ENCODE measurements at places on chromosomes 2 and 18.

DNA sequence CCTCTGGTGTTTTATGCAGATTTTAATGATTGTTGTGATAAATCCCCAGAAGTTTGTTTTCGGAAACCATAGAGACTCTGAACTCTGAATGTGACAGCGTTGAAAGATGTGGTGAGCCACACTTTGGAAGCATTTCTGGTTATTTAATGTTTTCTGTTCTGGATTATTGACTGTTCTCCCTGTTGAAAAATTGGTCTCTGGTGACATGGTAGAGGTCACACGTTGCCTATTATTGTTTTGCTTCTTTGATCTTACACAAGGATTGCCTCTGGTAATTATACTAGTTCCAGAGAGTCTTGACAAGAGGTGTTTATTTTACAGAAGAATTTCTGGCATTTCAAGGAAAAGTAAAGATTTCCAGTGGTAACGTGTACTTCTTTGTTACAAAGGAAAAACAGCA, 127.1 kb downstream of the GREB1L start:
- DNase-seq, result no peak

- DNase-seq, result no peak
Observed at GRCh38 chr2:88136817-88137216, 9.0 kb upstream of the FABP1 start.

GRCh38 chr2:231642631-231643494, 50.2 kb downstream of the TEX44 start:
- DNase-seq, result no peak

GRCh38 chr18:35998967-35999366, 26.5 kb downstream of the RMP24 start:
- no peak for DNase-seq

- DNase-seq, result peak; percentile 80
Observed at GRCh38 chr18:22344908-22345670, 72.6 kb downstream of the CTAGE1 start.

DNA sequence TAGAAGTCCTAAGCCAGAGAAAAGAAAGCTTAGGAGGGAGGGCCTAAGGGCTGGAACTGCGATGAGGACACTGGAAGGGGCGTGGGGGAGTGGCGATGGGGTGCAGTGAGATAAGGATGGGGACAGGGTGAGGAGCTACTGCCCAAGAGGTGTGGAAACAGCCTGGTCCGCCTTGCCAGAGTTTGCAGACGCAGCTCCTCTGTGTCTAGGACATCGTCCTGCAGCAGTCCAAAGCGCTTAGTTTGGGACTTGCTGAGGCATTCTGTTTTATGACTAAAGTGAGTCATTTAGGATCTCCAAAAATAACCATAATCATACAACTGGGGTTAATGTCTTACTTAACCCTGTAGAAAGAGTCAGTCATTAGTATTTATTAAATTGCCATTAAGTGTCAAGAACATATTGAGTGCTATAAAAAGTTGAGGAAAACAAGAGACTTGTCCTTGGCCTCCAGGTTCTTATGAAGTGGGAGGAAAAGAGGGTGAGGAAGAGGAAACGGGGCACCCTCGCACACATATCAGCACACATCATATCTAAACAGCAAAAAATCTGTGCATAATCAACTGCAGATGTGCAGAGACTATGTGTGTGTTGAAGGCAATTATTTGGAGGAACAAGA, 74.8 kb downstream of the CDK15 start:
- no peak for DNase-seq

GRCh38 chr18:45793264-45793965, 32.1 kb upstream of the SIGLEC15 start:
- no peak for DNase-seq

- DNase-seq, result no peak
Observed at GRCh38 chr2:58928391-58928790, 687.3 kb upstream of the FANCL start.

- no peak for DNase-seq
Observed at GRCh38 chr2:99473518-99474083, 16.2 kb downstream of the REV1 start.

DNA sequence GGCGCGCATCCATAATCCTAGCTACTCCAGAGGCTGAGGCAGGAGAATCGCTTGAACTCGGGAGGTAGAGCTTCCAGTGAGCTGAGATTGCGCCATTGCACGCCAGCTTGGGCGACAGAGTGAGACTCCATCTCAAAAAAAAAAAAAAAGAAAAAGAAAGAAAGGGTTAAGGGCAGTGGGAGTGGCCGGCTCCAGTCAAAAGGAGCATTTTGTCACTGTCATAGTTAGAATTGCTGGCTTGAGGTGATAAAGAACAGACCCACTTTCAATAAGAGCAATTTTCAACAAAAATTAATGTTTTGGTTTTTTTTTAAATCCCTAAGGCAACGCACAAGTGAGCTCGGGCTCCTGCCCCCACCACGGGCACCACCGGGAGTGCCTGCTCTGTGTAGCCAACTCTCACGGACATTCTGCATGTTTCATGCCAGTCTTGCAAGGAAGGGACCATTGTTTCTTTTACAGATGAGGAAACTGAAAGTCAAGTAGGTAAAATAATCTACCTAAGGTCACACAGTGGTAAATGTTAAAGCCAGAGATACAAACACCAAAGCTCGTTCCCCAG, 8.5 kb downstream of the CIB4 start:
- no peak for DNase-seq

DNA sequence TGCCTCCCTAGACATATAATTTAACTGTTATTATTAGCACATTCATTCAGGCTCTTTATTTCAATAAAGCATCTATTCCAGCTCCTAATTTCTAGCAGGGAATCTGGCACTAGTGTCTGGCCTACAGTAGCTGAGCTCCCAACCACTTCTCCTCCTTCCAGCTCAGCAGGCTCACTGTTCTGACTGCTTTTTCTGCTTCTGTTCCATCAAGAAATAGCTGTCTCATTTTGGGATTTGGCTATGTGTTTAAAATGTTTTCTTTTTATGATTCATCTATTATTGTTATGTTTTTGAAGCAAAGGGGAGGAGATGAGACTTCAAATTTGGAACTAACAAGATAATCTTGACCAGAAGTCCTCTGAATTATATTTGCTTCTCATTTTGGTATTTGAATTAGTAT, 172.7 kb upstream of the SMAD7 start:
- DNase-seq, result no peak

DNA sequence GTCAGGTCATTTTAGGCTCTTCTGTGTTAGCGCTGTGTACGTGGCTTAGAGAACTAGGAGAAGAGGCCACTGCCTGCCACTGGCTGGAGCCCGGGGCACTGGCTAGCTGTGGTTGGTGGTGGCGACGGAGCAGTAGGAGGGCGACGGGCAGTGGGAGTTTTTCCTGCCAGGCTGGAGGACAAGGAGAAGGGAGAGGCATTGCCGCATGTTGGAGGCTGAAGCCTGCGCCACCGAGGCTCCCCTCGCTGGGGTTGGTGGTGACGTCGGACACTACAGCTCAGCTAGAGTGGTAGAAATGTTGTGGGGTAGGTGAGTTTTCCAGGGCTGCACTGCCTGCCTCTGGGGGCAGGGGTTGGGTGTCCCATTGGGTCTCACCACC, 41.7 kb upstream of the IMP4 start:
- no peak for DNase-seq

DNA sequence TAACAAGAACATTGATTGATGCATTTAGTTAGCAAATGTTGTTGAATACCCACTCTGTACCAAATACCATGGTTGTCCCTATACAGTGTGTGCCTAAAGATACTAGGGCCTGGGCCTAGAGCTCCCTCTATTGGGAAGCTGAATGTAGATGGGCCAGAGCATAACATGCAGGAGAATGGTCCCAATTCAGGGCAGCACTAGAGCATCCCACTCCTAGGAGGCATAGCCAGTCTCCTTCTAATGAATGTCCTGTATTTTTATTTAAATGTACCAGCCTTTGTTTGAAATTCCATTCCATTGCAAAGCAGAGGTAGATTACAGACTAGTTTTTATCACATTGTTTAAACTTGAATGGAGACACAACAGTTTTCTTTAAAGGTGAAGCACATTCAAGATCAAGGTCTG, 90.6 kb downstream of the FEZ2 start:
- no peak for DNase-seq

DNA sequence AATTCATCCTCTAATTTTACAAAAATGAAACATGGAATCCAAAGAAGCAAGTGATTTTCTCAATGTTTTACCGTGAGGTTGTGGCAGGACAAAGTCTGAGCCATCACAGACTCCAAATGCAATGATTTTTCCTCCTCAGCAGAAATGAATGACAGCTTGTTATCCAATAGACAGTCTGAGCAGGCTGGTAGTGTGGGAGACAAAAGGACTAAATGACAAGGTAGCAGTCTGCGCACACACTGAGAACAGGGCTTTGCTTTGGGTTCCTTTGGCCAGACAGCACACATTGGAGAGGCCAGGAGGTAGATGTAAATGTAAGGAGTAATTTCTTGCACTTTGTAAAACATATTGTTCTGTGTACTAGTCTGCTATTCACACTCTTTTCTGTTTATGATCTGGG, 50.3 kb upstream of the RGPD4 start:
- no peak for DNase-seq

DNA sequence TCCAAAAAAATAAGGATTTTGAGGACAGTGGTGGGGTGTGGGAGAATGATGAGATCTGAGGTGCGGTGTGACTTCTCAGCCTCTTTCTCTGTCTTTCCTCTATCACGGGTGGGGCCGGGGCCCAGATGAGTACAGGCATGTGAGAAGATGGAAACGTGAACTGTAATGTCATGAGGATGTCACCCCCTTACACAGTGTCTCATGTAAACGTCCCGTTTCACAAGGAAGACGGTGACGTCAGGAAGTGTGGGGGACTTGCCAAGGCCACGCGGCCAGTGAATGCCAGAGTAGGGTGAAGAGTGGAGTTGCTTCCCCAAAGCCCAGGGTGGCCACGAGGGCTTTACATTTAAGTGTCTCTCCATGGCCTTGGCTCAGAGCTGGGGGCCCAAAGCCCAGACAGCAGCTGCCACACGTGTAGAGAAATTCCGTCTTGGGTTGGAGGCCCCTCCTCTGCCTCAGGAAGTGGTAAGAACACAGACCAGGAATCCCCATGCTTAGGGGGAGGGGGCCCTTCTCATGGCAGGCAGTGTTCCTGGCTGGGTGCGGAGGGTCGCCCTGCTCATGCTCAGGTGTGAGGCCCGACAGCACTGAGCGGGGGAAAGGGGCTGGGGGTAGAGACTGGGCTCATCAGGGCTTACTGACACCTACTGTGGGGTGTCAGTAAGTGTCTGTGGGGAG, 80.9 kb upstream of the SMAD7 start:
- peak; percentile 18 for DNase-seq

GRCh38 chr2:86400321-86400720, 40.9 kb upstream of the KDM3A start:
- no peak for DNase-seq

DNA sequence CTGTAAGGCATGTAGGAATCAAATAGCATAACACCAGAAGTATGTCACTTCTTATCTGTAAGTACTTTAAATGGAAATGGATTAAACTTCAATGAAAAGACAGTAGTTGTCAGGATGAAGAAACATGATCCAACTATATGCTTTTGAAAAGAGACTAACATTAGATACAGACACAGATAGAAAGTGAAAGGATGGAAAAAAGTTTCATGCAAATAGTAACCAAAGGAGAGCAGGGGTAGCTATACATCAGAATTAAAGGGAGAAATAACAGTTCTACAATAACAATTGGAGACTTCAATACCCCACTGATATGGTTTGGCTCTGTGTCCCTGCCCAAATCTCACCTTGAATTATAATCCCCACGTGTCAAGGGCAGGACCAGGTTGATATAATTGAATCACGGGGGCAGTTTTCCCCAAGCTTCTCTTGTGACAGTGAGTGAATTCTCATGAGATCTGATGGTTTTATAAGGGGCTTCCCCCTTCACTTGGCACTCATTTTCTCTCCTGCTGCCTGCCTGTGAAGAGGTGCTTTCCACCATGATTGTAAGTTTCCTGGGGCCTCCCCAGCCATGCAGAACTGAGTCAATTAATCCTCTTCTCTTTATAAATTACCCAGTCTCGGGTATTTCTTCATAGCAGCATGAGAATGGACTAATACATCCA, 205.4 kb upstream of the CDH2 start:
- no peak for DNase-seq

GRCh38 chr18:11004951-11005350, 144.4 kb downstream of the PIEZO2 start:
- no peak for DNase-seq

DNA sequence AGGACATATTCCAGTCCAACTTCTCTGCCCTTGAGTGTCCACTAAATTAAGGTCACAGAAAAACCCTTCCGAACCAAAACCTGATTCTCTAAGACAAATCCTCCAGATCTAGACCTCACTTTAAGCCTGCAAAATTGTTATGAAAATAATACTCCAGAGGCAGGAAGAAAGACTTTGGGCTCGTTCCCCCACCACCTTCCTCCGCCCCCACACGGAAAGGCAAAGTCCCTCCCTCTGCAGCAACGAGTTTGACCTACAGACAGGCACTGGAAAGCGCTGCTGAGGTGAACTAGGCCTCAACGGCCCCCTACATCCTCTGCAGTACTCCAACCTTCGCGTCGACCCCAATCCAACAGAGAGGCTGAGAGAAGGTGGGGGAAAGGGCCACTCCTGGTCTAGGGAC, 808 bp downstream of the ATP5MC3 start:
- peak; percentile 63 for DNase-seq

DNA sequence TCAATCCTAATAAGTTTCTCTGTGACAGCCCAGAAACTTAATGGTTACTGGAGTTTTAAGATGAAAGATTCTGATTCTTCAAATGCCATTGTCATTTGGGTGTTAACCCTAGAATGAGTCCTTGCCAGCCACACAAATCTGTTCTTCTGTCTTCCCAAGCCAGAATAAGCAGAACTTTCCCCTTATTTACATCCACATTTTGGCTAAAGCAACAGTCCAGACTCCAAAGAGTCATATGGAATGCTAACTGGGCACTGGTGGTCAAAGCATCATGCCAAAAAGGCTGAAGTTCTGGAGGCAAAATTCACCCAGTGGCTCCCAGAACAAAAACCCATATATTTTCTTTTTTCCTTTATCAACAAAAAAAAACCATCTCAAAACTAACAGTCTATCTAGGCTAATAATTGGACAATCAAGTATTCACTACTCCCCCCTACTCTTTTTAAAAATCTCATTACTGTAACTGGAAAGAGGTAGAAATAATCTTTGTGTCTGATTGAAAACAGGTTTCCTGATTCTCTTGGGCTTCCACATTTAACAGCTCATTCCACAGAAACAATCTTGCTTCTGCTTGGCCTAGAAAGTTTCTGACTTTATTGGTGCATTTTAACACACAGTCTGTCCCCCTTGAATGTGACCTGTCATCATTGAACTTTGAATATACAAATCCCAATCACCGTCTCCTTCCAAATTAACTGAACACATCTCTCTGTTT, 89.6 kb upstream of the SETBP1 start:
- no peak for DNase-seq

DNA sequence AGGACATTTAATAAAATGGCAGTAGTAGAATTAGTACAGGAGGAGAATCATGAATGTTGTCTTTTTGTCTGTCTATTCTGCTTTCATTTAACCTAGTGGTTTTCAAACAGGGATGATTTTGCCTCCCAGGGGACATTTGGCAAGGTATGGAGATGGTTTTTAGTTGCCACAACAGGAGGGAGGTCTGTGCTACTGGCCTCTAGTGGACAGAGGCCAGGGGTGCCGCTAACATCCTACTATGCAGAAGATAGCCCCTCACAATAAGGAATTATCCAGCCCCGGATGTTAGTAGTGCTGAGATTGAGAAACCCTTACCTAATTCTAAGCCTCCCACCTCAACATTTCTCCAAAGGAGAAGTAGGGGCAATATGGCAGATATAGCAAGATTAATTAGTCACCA, 18.3 kb downstream of the FASTKD2 start:
- DNase-seq, result no peak
